ENCODE measurements at places on chromosomes 13 and 19.

GRCh38 chr13:49320975-49321374 is 73.2 kb downstream of the CDADC1 start:
- ATAC-seq: no peak

- ATAC-seq: no peak
Observed at GRCh38 chr13:36882829-36883390, 37.1 kb downstream of the SMAD9 start.

GRCh38 chr13:34078334-34078999 is 260.5 kb downstream of the RFC3 start:
- ATAC-seq: no peak

DNA sequence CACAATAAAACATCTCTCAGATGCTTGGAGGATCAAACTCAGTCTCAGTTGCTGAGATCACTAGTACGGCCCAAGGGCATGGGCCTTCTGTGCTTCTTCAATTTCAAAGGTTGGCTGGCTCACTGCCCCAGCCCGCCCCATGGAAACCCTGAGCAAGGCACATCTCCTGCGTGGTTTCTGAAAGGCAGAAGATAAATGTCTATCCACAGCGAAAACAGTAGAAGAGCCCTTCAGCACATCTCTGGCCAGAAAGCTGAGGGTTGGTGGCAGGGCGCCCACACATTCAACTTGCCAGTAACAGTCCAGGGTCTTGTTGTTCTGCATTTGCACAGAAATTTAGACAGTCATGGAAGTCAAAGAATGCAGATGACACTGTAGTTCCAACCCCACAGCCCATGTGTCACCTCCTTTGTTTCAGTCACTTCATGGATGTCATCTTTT is 24.0 kb upstream of the KATNAL1 start:
- ATAC-seq: no peak

DNA sequence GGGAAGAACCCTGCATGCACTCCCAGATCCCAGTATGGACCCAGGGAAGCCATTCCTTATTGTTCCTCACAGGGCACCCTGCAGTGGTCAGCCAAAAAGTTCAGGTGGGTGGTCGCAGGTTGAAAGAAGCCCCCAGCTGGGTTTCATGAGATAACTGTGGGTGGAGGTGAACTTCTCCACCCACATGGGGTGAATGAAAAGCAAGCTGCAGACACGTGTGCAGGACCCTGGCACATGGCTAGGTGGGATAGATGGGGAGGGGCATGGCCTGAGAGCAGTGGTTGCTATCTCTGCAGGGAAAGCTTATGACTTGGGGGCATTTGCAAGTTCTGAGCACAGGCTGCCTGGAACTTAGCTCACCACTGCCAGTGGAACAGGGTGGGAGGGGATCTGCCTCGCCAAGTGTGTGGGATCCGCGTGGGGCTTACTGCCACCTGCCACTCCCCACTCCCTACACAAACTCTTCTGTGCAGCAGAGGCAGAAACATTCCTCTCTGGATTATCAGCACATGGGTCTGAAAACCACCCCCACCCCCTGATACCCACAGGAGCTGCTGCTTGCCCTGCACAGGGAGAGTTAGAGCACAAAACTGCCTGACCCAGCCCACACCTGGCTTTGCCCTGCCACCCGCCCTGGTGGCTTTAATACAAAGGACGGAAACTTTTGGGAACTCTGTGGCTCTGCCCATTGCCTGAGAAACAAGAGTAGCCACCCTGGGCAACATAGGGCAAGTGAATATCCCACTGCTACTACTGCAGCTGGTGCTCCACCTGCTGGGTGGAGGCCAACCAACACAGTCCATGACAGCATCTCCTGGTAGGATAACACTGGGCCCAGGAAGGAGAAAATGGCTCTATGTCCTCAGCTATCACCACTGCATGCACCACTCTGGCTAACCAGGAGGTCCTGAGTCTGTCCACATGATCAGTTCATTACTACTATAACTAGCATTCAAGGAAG is 24.4 kb downstream of the PLA2G4C start:
- no peak for ATAC-seq

Data from activated CD4-positive, CD25-positive, alpha-beta regulatory T cell treated with anti-CD3 and anti-CD28 coated beads, Interleukin-2, amount 50 U/mL, for 24 hours (primary cell).